T-helper 9 cell (primary cell): ENCODE measurements at places on chromosomes 3 and 15.

DNA sequence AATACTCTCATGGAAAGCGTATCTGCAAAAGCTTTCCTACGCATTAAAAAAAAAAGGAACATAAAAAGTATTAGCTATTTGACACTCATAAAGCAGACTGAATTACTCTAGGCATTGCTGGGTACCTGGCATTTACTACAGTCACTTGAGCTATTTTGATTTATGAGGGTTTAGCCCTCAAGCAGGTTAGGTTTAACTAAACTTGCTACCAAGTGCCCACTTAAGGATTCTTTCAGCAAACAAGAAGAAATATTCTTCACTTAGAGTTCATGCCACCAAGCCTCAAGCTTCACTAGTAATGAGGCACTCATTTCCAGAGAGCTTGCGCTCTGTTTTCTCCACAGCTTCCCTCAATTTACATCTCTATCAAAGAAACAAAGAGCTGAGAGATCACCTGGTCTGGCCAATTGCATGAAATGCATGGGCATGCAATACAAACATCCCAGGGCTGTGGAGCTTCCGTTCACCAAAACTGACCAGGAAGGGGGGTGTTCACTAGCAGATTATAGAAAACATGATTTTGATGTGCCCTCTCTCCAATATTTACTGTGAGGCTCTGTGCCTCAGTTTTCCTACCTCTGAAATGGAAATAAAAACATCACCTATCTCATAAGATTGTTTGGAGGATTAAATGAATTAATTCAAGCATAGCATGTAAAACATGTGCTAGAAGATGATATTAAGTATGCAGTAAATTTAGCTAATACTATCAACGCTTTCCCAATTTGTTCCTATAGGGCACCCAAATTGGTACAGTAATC, 217.3 kb downstream of the RORA start:
- DNase-seq, result no peak

- no peak for DNase-seq
Observed at GRCh38 chr3:190319660-190320059, 2.6 kb downstream of the CLDN1 start.

- no peak for DNase-seq
Observed at GRCh38 chr3:100754563-100755334, 45.5 kb downstream of the TFG start.

- no peak for DNase-seq
Observed at GRCh38 chr3:42667523-42668412, 14.3 kb downstream of the ZBTB47 start.

- DNase-seq, result no peak
Observed at GRCh38 chr3:57709031-57709430, 16.2 kb upstream of the DENND6A start.

DNA sequence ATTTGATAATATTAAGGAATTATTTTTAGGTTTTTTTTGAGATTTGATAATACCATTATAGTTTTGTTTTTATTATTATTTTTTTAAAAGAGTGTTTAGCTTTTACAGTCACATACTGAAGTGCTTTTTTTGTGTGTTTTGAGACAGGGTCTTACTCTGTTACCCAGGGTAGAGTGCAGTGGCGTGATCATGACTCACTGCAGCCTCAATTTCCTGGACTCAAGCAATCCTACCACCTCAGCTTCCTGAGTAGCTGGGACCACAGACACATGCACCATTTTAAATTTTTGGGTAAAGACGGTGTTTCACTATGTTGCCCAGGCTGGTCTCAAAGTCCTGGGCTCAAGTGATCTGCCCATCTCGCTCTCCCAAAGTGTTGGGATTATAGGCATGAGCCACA, 73.0 kb downstream of the SUMF1 start:
- no peak for DNase-seq

- DNase-seq, result no peak
Observed at GRCh38 chr15:101272584-101272983, 4.7 kb downstream of the SELENOS start.

DNA sequence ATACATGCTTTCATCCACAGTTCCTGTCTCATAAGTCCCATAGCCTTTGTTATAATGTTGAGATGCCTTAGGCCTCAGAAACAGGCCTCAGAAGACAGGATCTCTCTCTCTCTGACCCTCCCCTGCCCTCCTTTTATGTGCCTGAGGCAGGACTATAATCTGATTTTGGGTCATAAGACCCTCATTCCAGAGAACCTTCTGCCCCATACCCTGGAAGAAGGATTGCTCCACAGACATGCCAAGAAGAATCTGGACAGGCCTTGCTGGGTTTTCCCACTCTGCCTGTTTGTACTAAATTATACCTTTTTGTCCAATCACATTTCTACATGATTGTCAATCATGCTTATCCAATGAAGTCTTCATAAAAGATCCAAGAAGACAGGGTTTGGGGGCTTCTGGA, 57.2 kb upstream of the MME start:
- DNase-seq, result no peak

DNA sequence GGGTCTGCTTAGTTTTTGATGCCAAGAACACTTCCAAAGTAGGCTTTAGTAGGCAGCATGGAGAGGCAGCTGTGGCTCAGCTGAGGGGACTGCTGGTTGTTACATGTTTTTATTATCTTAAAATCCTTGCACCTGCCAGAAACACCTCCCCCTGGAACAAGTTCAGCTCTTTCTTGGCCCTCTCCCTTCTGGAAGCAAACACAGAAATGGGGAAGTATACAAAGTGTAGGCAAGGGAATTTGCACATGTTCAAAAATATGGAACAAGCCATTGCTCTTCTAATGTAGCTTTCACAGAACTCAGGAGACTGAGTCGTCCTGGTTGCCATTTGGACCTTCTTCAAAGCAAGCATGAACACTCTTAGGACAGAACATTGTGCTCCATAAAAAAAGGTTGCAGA, 169.1 kb upstream of the SEMA6D start:
- DNase-seq, result no peak

- no peak for DNase-seq
Observed at GRCh38 chr15:92158426-92158825, 235.3 kb upstream of the ST8SIA2 start.

- no peak for DNase-seq
Observed at GRCh38 chr3:23071758-23072157, 131.4 kb upstream of the UBE2E2 start.

- no peak for DNase-seq
Observed at GRCh38 chr3:168047190-168047795, 48.4 kb downstream of the GOLIM4 start.

DNA sequence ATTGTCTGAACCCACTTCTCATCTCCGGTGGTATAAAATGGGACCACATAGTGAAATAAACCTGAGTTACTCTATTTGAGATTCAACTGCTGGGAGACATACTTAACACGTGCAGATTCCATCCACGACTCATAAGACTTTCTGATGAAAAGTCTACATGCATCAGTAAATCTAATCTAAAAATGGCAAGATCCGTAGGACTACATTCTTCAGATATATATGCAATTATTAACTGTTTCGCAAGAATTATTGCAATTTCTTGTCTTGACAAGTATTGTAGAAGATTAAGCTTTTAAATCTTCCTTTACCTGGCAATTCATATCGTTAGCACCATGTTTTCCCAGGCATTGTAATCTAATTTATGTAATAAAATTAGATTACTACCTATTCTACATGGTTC, 718.7 kb upstream of the CBLB start:
- DNase-seq, result no peak

DNA sequence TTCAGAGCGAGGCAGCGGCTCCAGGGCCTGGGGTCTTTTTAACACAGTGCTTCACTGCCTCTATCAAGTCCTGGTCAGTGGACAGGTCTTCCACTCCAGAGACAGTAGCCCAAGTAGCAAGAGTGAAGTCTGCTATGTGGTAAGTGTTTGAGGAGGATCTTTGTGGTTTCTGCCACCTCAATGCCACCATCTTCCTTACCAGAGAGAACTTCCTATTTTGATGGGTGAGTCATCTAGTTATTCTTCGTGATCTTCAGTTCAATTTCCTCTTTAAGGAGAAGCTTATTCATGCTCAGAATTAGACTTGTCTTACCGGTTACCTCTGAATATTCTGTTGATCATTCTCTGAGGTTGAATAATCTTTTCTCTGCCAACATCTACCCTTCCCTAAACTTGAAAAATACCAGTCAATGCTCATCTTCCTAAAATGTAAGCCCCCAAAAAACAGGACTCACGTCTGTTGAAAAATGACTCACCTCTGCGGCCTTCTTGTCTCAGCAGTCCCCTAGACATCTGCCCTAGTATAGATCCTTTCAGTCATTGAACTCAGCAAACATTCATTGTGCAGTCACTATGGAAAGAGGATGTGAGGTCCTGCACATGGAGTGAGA, 32.2 kb upstream of the BCL6 start:
- DNase-seq, result peak; percentile 16

GRCh38 chr3:85586018-85586417, 627.2 kb downstream of the CADM2 start:
- DNase-seq, result no peak

DNA sequence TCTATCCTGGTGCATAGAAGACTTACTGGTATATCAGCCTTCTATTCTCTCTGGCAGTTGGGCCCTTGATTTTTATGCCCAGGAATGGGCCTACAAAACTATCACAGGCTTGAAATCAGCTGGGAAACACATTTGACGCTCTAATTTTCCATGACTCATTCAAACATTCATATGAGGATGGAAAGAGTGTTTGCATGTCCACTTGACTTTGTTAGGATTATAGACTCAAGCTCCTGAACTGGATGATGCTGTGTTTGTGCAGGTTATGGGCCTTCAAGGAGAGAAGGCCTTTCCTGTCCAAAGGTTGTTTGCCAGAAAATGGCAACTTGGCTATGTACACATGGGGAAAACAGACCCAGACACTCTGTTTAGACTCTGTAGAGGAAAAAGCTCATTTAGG, 219.9 kb downstream of the GAP43 start:
- no peak for DNase-seq

GRCh38 chr15:60259469-60259868, 138.3 kb downstream of the ANXA2 start:
- no peak for DNase-seq

- no peak for DNase-seq
Observed at GRCh38 chr3:196667056-196667825, 27.7 kb downstream of the NRROS start.
